Uterus (tissue), 4 donors: ENCODE measurements at places on chromosomes 12 and 14. TPM values are rescaled to one million over a fixed set of nuclear protein-coding genes. Genes with fewer than 3 reads are reported as not detected.

SALL2 gene
- 28.8 TPM for total RNA-seq

ZNF26 gene
- total RNA-seq, result 7.2 TPM

HOTAIR gene
- total RNA-seq, result 2.1 TPM

GRCh38 chr12:89882050-89882449 is 173.4 kb upstream of the ATP2B1 start:
- H3K4me3 ChIP-seq, result no peak overlapping the region
- H3K27ac ChIP-seq, result no peak overlapping the region
- no peaks in the 10 kb centered on the region for H3K27me3 ChIP-seq
- H3K4me1 ChIP-seq, result no peaks in the 10 kb centered on the region

DNA sequence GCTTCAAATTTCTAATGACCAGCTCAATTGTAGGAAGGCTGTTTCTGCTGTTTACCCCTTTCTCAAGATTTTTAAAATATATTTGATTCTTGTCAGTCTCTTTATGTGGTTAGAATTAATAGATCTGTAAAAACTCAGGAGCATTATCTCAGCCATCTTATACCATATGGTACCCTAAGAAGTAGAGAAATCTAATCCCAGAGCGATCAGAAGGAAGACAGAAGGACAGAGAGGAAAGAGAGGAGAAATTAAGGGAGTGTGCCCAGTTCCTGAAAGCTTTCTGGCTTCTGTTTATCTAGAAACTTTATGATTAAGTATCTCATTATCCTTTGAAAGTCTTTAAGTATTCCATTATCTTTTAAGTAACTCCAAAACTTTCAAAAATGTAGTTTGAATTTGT is 152.1 kb upstream of the NAV3 start:
- H3K27ac ChIP-seq, result no peak overlapping the region
- no peaks in the 10 kb centered on the region for H3K4me1 ChIP-seq
- no peaks in the 10 kb centered on the region for H3K27me3 ChIP-seq
- H3K36me3 ChIP-seq, result no peaks in the 10 kb centered on the region

DNA sequence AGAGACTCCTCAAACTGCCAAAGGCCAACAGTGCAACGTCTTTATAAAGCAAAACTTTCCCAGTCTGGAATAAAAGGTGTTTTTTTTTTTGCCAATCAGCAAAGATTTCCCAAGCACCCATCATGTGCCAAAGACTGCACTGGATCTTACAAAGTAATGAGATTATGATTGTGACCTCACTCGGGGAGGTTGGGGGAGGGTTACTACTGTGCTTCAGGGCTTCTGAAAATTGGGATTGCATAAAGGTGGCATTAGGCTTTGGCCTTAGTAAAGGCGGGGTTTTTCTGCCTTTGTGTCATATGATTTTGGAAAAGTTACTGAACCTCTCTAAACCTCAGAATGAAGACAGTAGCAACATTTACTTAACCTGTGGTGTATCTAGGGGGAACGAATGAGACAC is 233.8 kb downstream of the DACT1 start:
- H3K4me3 ChIP-seq, result no peak overlapping the region
- no peaks in the 10 kb centered on the region for H3K36me3 ChIP-seq
- H3K27ac ChIP-seq, result no peak overlapping the region
- no peaks in the 10 kb centered on the region for H3K27me3 ChIP-seq
- no peaks in the 10 kb centered on the region for H3K4me1 ChIP-seq

DNA sequence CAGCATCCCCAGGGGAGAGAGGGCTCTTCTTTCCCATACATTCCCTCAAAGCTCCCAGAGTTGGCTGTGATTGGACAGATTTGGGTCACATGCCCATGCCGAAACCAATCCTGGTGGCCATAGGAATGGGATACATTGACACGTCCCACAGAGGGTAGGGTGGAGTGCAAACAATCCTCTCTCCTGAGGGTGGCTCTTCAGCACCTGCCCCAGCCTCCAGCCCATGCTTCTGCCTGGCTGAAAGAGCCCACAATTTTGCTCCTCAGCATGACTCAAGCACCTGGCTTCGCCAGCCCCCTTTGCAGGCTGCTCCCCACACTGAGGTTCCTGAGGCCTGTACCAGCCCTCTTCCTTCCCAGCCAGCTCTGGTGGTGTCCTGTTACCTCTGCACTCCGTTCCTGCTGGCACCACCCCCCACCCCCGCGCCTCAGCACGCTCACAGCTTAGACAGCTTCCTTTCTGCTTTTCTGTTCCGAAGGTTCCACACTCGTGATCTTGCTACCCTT is 71.7 kb downstream of the CCDC92 start:
- no peak for DNase-seq
- no peak overlapping the region for H3K27ac ChIP-seq
- no peak overlapping the region for H3K4me3 ChIP-seq
- H3K27me3 ChIP-seq, result no peaks in the 10 kb centered on the region

GRCh38 chr12:64757771-64758170 is 1.4 kb downstream of the GNS start:
- no peaks in the 10 kb centered on the region for H3K4me1 ChIP-seq
- H3K27ac ChIP-seq, result no peak overlapping the region
- no peaks in the 10 kb centered on the region for H3K27me3 ChIP-seq

DNA sequence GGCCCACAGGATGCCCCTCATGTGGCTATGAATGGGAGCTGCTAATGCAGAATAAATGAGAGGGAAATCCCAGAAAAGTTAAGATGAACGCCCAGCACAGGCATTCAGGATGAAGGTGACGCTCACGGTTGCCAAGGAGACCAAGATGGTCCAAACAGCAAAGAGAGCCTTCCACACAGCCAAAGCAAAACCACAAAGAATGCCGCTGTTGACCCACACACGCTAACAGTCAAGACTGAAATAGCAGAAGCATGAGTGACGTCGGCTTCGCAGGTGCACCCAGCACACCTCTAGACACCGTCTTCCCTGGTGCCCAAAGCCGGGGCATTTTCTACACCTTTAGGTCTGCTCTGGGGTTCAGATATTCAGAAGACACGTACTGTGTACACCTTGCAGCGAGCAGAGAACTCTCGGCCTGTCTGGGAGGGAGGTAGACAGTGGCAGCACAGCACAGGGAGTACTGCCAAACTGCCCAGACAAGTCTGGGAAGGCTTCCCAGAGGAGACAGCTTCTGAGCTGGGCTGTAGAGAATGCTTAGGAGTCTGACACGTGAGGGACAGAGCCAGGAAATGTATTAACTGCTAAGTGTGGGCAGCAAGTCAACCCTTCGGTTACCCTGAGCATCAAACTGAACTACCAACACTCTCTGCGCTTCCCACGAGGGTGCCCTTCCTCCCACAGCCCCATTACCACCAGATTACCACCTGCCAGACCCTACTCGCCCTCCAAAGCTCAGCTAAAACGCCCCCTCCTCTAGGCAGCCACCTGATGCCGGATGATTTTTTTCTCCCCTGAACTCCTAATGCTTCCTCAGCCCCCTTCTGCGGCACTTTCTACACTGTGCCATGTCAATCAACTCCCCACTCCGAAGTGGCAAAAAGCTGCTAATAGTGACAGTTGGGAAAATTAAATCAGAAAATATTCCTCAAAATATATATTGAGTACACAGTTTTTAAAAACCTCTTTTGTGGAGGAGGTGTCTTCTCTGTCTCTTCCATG is 50.1 kb downstream of the CCDC88C start:
- no peak for DNase-seq
- no peak overlapping the region for H3K4me3 ChIP-seq
- H3K27ac ChIP-seq, result peak overlapping the region; percentile 41
- H3K4me1 ChIP-seq, result no peaks in the 10 kb centered on the region
- H3K36me3 ChIP-seq, result no peaks in the 10 kb centered on the region

DNA sequence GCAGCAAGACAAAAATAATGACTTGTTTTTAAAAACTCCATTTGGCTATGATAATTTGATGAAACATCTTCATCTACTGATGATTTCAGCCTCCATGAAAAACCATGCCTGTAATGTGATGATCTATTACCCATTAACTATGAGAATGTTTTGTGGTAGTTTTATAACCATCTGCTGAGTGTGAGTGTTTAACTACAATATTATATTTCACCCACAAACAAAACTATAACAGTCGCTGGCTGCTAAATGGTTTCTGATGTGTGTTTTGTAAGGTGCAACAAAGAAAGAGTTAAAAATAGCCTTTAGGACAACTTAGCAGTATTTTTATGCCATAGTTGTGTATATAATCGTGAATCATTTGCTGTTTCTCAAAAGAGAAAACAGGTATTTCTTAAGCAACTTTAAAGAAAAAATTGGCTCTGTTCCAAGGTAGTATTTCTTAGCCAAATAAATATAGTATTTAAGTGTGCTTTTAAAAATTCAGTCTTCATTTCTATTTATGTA is 4.9 kb downstream of the PTHLH start:
- no peak overlapping the region for H3K4me3 ChIP-seq
- no peak for DNase-seq
- H3K27ac ChIP-seq, result no peak overlapping the region

DNA sequence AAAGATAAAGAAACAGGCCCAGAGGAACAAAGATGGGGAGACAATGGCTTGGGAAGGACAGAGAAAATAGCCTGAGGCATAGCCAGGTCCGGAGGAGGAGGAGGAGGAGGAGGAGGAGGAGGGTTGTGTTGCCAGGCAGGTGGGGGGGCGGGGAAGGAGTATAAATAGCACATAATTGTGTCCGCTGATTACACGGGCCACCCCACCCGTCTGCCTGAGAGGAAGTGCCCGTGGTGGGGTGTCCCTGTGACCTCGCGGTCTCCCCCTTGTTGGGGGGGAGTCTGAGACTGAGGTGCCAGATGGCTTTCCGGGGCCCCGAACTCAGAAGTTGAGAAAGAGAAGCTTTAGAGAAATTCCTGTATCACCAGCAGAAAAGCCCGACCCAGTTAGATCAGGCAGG is 1.9 kb upstream of the SP7 start:
- H3K36me3 ChIP-seq, result no peaks in the 10 kb centered on the region
- no peaks in the 10 kb centered on the region for H3K4me1 ChIP-seq
- H3K4me3 ChIP-seq, result no peak overlapping the region
- no peak overlapping the region for H3K27ac ChIP-seq

- no peak overlapping the region for H3K27ac ChIP-seq
- H3K4me3 ChIP-seq, result no peak overlapping the region
- DNase-seq, result no peak
- H3K27me3 ChIP-seq, result no peaks in the 10 kb centered on the region
Observed at GRCh38 chr12:356276-356988, 32.7 kb downstream of the KDM5A start.

- H3K27ac ChIP-seq, result no peak overlapping the region
- no peaks in the 10 kb centered on the region for H3K36me3 ChIP-seq
- no peak for DNase-seq
- H3K4me3 ChIP-seq, result no peak overlapping the region
- no peaks in the 10 kb centered on the region for H3K27me3 ChIP-seq
Observed at GRCh38 chr12:40149673-40150260, 43.9 kb upstream of the SLC2A13 start.

DNA sequence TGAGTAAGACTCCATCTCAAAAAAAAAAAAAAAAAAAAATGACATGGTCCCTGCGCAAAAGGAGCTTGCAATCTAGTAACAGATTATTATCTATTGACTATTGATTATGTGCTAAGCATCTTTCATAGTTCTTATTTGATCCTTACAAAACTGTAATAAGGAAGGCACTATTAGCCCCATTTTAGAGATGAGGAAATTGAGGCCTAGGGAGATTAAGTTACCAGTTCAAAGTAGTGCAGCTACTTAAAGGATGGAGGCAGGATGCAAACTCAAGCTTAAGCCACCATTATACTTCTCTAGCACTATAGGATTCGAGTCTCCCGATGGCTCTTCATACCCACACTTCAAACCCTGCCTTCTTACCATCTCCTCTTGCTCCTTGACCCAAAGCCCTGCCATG is 31.3 kb downstream of the PLXNC1 start:
- H3K27me3 ChIP-seq, result no peaks in the 10 kb centered on the region
- no peaks in the 10 kb centered on the region for H3K36me3 ChIP-seq
- H3K4me1 ChIP-seq, result no peaks in the 10 kb centered on the region
- no peak for DNase-seq
- no peak overlapping the region for H3K4me3 ChIP-seq
- H3K27ac ChIP-seq, result no peak overlapping the region

DNA sequence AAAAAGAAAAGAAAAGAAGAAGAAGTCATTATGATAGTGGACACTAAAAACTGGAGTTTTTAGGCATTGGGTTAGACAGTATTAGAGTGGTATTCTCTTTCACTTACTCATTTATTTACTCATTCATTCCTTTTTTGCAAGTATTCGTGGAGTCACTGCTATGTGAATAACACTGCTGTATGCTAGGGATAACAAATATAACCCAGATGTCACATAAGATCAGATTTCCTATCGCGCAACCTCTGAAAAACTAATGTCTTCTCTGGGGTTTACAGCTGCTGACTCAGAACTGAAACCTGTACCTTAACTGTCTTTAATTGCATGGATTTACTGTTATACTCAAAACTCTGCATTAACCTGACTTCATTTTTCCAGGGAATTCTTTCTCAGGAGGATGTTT is 353.7 kb downstream of the LRIG3 start:
- H3K4me1 ChIP-seq, result no peaks in the 10 kb centered on the region
- no peaks in the 10 kb centered on the region for H3K27me3 ChIP-seq
- H3K4me3 ChIP-seq, result no peak overlapping the region
- no peak overlapping the region for H3K27ac ChIP-seq

- H3K27me3 ChIP-seq, result no peaks in the 10 kb centered on the region
- no peaks in the 10 kb centered on the region for H3K36me3 ChIP-seq
- no peak overlapping the region for H3K27ac ChIP-seq
- DNase-seq, result no peak
- no peaks in the 10 kb centered on the region for H3K4me1 ChIP-seq
- H3K4me3 ChIP-seq, result no peak overlapping the region
Observed at GRCh38 chr12:5656836-5657235, 224.9 kb downstream of the NTF3 start.

GRCh38 chr12:76049575-76050251 is 18.1 kb upstream of the PHLDA1 start:
- H3K27me3 ChIP-seq, result no peaks in the 10 kb centered on the region
- DNase-seq, result no peak
- no peak overlapping the region for H3K4me3 ChIP-seq
- H3K27ac ChIP-seq, result no peak overlapping the region
- H3K36me3 ChIP-seq, result no peaks in the 10 kb centered on the region
- H3K4me1 ChIP-seq, result no peaks in the 10 kb centered on the region

DNA sequence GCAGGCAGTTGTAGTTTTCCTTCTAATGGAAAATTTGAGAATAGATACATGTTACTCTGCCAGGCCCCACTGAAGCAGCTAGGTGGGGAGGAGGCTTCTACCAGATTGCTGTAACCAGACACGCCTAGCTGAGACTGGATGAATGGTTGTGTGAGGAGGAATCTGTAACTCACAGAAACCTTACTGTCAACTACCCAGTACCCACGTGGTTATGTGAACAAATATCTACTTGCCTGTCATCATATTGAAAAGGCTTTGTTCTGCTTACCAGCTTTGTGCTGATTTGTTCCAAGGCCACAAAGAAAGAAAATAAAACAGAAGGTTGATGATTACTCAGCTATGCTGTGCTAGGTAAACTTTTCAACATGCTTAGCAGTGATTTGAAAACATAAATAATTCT is 167.2 kb downstream of the CAPZA3 start:
- no peaks in the 10 kb centered on the region for H3K27me3 ChIP-seq
- H3K4me3 ChIP-seq, result no peak overlapping the region
- no peak for DNase-seq

DNA sequence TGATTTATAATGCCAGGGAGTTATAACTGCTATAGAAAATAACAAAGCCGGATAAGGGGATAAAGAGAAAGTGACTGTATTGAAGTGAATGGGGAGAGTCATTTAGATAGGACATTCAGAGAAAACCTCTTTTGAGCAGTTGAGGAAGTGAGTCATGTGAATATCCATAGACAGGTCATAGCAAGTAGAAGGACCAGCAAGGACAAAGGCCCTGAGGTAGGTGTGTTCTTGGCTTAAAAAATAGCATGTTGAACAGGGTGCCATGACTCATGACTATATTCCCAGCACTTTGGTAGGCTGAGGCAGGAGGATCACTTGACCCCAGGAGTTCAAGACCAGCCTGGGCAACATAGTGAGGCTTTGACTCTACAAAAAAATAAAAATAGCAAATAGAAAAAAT is 51.5 kb upstream of the RAP1B start:
- H3K27me3 ChIP-seq, result no peaks in the 10 kb centered on the region
- H3K27ac ChIP-seq, result no peak overlapping the region
- H3K4me1 ChIP-seq, result no peaks in the 10 kb centered on the region
- H3K4me3 ChIP-seq, result no peak overlapping the region
